Cortex of kidney (tissue), 1 donor: ENCODE measurements at places on chromosomes 5 and 9.

GRCh38 chr5:32475334-32476097 lies 31.0 kb upstream of the ZFR start:
- DNase-seq: no peak

GRCh38 chr5:114191441-114191840 lies 170.4 kb upstream of the KCNN2 start:
- DNase-seq: no peak

GRCh38 chr5:172721455-172722326 lies 49.3 kb downstream of the DUSP1 start:
- DNase-seq: no peak

- no peak for DNase-seq
These were observed 2.7 kb downstream of the MLLT3 start for GRCh38 chr9:20619487-20620200.

- no peak for DNase-seq
These were observed 118.1 kb upstream of the NFIL3 start for GRCh38 chr9:91541734-91542133.

- no peak for DNase-seq
These were observed 66.0 kb downstream of the TBCA start for GRCh38 chr5:77709993-77710685.

DNA sequence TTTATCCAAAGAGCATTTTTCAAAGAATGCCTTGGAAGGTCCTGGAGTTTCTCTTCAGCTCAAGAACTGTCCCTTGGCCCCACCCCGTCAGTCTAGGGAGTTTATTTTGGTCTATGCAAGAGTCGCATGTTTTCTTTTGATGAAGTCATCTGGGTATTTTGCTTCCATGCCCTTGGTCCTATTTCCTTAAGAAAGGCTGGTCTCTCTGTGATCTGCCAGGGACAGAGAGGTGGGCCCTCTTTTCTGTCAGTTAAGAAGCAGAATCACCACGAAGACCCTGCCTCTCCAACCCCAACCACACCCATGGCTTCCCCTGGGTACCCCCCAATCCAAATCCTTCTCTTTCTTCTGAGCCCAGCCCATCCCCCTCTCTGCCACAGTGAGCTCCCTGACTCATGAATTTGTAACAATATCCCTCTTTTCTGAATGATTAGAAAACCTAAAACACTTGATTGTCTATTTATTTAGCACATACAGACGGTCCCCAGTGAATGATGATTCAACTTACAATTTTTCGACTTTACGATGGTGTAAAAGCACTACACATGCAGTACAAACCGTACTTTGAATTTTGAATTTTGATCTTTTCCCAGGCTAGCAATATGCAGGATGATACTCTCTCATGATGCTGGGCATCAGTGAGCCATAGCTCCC lies 163.5 kb upstream of the ADRA1B start:
- no peak for DNase-seq

DNA sequence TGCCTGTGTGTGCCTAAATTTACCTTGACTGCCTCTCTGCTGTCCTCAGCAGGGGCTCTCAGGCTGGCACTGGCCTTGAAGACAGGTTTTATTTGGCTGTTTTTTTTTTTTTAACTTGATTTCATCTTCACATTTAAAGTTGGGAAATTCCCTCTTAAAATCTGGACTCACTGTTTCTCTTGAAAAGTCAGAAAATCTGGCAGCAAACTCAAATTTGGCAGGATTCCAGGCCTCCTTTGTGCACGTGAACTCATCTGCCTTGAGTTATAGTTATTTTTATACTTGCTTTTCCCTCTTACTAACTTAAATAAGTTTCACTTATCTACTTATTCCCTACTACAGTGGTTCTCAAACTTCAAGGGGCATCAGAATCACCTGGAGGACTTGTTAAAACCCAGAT lies 118.4 kb upstream of the MAP3K1 start:
- DNase-seq: no peak
